ENCODE measurements at places on chromosomes 12 and 14.

GRCh38 chr12:94762259-94762942 is 112.0 kb upstream of the TMCC3 start:
- DNase-seq: no peak

GRCh38 chr12:124651516-124652273 is 84.3 kb upstream of the NCOR2 start:
- no peak for DNase-seq

DNA sequence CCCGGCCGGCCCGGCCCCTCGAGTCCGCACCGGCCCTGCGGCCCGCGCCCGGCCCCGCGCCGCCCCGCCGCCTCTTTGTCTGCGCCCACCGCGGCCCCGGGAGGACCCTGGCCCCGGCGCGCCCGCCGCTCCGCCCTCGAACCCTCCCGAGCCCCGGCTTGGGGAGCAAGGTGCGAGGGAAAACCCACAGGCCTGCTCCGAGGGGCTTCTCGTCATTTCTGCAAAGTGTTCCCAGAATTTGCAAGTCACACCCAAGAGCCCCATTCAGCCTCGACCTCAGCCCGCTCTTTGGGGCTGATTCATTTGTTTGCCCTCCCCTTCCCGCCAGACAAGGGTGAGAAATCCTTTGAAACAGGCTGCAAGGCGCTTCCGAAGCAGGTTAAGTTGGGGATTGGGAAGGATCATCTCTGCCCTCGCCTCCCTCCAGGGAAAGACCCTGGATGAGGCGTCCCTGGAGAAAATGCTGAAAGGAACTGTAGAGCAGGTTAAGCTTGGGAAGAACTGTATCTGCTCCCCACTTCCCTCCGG is 325 bp upstream of the CLIP1 start:
- DNase-seq: peak; percentile 76

DNA sequence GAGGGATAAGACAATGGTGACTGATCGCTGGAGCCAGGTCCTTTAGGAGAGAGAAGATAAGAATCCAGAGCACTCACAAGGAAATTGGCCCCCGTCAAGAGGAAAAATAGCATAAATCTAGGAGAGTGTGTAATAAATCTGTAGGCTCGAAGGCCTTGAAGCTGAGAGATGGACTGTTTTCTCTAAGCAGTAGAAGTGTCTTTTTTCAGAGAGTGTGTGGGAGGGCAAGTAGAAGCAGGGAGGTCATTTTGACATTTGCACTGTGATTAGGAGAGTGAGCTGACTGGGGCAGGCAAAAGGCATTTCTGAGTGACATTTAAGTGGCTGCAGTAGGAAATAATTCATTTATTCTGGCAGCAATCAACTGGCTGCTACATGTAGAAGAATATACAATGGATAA is 78.0 kb upstream of the DDHD1 start:
- DNase-seq: no peak

GRCh38 chr12:68958322-68958721 is 25.4 kb upstream of the CPM start:
- no peak for DNase-seq

GRCh38 chr14:51507906-51508511 is 143.7 kb upstream of the FRMD6 start:
- DNase-seq: no peak

- DNase-seq: no peak
These were observed 87.0 kb downstream of the FRMD6 start for GRCh38 chr14:51738754-51739153.

GRCh38 chr14:104390221-104390931 is 189.2 kb upstream of the C14orf180 start:
- DNase-seq: no peak

GRCh38 chr12:13288937-13289652 is 92.6 kb downstream of the EMP1 start:
- no peak for DNase-seq
